ENCODE measurements at places on chromosomes 7 and 10.

GRCh38 chr7:1758859-1759521 is 88.9 kb downstream of the ELFN1 start:
- no peak for DNase-seq

GRCh38 chr10:1396297-1396635 is 340.1 kb downstream of the WDR37 start:
- DNase-seq: no peak

DNA sequence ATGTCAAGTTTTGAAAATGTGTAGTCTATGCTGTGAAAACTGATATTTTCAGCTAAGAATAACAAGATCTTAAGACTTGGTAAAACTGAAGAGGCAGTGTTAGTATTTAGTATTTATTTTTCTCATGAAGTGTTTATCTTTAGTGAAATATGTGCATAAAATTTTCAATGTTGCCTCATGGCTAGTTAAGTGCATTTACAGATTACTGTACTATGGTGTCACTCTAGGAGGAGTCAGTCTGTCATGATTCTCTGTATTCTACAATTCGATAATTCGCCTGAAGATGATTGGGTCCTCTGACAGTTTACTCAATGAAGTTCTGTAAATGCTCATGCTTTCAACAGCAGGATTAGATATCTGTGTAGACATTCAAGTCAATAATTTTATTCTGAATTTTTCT is 488.1 kb upstream of the GRM3 start:
- no peak for DNase-seq

DNA sequence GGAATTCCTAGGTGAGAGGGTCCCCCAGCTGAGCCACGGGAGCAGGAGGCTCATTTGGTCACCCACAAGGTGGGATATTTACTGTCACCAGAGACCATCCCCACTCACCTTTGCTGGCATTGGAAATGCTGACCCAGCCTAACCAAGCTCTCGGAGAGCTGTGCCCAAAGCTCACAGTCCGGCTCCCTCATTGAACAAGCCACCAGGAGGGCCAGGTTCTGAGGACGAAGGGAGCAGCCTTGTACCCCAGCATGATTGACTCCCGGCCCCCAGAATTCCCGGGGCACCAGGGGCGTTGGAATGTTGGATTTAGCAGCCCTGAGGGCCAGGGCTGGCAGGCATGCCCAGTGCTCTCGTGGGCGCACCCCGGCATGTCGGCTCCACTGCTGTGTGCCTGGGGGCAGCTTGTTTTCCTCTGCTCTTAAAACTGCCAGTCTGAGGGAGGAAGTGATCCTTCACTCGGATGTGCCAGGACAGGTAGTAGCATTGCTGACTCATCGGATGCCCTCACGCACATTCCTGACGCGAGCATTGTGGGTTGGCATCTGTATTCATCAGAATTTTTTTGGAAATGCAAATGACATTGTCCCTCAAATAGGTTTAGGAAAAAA is 23.3 kb downstream of the CLIP2 start:
- DNase-seq: peak; percentile 33

DNA sequence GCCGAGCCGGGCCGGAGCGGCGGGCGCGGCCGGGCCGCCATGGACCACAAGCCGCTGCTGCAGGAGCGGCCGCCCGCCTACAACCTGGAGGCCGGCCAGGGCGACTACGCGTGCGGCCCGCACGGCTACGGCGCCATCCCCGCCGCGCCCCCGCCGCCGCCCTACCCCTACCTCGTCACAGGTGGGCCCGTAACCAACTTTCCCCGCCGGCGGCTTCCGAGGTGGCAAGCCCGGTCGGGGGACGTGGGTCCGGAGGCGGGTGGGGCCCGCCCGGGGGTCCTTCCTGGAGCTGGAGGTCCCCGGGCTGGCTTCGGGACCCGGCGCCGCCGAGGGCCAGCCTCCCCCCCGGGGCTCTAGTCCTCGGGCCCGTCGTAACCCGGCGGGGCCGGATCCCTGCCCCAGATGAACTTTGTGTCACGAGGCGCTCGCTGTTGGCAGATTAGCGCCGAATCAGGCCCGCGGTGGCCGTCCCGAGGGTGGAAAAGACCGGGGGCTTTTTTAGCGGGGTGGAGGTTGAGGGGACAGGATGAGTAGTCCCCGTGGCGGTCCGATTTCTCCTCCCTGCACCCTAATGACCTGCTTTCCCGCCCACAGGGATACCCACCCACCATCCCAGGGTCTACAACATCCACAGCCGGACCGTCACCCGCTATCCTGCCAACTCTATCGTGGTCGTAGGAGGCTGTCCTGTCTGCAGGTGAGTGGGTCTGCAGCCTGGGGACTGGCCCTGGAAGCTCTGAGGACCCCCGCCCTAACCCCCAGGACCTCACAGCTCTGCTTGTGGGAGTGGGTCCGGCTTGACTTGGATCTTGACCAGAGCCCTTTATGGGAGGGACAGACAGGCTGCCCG is 496 bp downstream of the BRI3 start:
- DNase-seq: peak; percentile 59

DNA sequence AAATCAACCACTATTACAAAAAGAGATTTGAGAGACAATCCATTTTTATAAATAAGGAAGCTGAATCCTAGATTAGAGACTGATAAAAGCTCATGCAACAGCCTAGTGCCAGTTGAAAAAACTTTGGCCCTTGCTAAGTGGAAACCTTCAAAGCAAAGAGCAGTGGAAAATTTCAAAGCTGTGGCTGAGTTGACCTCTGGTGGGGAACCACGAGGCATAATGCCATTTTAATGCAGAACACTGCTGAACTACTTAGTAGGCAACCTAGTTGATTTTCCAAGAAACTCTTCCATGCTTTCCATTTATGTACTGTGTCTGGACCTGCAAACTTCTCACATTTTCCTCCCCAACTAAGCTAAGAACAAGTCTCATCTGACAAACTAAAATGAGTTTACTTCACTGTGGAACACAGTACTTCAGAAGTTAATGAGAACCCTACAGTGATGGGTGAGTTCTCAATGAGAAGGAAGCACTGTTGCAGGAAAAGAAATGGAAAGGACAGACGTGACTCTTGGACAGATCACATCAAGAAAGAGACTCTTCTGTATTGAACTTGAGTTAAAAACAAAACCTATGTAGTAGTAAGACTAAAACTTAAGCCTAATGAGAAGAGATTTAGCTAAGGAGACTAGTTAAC is 19.5 kb downstream of the FZD9 start:
- DNase-seq: no peak

DNA sequence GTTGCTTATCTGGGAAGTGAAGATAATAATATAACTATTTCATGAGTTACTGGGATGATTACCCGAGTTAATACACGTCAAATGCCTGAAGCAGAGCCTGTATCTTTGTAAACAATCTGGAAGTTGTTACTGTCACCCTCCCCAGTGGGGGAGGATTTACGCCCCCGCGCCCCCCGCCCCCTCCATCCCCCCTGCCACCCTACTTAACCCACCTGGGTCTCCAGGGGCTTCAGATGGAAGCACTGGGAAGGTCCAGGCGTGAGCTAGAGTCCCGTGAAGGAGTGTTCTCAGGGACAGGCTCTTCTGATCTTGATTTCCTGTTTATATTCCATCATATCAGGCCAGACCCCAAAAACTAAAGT is 691 bp upstream of the PPA1 start:
- DNase-seq: no peak
